ENCODE measurements at places on chromosomes 1 and 21. TPM values are rescaled to one million over a fixed set of nuclear protein-coding genes. Genes with fewer than 3 reads are reported as not detected.

DNA sequence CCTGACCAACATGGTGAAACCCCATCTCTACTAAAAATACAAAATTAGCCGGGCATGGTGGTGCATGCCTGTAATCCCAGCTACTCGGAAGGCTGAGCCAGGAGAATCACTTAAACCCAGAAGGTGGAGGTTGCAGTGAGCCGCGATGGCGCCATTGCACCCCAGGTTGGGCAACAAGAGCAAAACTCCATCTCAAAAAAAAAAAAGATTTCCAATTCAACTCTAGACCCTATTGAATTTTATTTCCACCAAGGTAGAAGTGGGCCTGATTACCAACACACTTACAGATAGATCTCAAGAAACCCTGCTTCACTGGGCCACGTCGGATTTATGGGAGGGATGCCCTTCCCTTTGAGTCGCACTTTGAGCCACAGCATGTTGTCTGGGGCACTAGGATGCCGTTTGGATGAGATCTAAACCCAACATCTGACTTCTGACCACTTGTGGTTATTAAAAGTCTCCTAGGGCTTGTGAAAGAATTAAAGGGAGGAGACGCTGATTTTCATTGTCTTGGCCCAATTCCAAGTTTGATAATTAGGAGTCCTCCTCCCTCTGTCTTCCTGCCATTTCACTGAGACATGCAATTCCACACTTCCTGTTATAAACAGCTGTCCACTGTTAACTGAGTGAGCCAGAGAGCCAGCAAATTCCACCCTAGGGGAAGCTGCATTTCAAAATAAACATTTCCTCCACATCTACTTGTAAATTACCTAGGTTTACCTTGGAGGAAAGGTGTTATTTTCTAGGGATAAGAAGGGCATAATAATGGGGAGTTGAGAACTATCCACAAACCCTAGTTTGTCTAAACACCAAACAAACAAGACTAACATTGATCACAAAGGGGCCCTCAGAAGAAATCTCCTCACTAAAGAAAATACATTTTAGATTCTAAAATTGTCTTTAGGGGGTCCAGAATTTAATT lies 5.2 kb upstream of the RERE start:
- peak; percentile 99 for DNase-seq

- DNase-seq = peak; percentile 29
Measured at GRCh38 chr21:44756423-44757185, 45.0 kb downstream of the UBE2G2 start.

DNA sequence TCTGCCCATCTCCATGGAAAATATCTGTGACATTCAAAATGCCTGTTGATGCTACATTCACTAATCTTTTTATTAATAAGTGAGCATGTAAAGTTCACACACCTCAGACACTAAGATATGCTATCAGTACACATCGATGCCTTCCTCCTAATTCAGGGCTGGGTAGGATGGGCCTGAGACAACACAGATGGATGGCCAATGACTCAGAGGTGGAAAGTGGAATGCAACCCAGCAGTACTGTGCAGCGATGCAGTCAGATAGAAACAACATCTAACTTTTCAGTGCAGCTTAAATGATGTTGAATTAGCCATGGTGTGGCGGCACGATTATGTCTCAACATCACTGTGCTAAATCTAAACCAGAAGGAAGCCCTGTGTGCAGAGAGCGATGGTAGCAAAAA lies 161.6 kb upstream of the KCNJ15 start:
- DNase-seq = peak; percentile 51

DNA sequence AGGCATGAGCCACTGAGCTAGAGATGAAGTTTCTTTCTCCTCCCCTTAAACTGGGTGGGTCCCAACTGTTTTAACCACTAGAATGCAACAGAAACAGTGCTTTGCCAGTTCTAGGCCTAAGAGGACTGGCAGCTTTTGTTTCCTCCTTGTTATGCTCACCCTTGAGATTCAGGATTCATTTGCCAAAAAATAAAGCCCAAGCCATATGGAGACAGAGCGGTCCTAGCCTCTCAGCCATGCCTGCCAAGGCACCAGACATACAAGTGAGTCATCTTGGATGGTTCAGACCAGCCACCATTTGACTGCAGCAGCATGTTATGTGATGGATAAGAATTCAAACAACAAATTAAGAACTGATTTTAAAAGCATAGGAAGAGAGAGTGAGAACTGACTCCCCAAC lies 38.1 kb upstream of the STUM start:
- peak; percentile 26 for DNase-seq

DNA sequence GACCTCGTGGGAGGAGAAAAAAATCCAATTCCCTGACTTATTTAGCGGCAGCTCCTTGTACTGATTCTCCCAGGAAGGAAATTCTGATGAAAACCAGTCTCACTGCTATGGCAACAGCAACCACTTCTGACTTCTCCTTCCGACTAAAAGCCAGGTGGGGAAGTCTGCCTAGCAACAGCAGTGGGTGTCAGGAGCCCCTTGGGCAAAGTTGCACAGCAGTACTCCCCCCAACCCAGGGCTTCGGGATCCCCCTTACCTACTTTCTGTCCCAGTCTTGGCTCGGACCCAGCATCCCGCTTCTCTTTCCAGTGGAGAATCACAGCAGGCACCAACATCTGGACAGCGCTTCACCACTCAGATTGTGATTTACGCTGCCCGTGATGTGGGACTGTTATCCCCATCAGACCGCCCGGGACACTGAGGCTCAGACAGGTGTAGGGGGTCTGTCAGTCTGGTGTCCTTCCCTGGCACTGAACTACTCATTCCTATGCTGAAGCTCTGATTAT lies 24.6 kb downstream of the NKAIN1 start:
- no peak for DNase-seq

The PAQR6 gene
- total RNA-seq = 0.37 TPM

The DYNLT5 gene
- 7.8 TPM for total RNA-seq

The A3GALT2 gene
- not detected for total RNA-seq

The CFAP141 gene
- total RNA-seq = not detected

The ADARB1 gene
- 5.9 TPM for total RNA-seq
